ENCODE measurements at places on chromosomes 4 and X.
A peak's percentile ranks its signal among the peaks of the same experiment; 100 is the strongest.

- DNase-seq = no peak
Observed at GRCh38 chr4:4379540-4380087, 7.3 kb upstream of the NSG1 start.

GRCh38 chr4:76470532-76470931, 35.5 kb downstream of the SHROOM3 start:
- no peak for DNase-seq

- DNase-seq = no peak
Observed at GRCh38 chr4:174591243-174592021, 69.1 kb upstream of the HPGD start.

GRCh38 chrX:66633541-66633940, 5.3 kb downstream of the EDA2R start:
- no peak for DNase-seq

DNA sequence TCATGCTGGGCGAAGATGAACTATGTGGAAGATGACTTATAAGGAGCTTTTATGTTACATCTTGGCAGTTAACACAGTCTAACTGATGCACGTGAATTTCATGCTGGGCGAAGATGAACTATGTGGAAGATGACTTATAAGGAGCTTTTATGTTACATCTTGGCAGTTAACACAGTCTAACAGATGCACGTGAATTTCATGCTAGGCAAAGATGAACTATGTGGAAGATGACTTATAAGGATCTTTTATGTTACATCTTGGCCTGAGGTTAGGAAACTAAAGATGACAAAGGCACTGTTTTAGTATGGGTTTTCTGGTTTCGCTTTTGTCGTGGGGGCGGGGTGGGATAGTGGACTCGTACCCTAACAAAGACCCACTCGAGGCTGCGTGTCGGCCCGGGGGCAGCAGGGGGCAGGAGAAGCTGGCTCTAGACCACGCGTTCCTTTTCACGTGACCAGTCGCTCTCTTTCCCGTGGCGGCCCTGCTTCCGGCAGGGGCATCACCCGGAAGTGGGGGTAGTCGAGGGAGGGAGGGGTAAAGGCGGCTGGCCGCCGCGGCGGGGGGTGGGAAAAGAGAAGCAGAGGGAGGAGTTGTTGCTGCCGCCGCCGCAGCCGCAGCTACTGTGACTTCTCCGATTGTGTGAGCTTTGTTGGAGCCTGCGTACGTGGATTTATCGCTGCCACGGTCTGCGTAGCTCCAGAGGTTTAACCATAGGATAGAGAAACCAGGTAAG, at the start of gene ATP7A:
ATP7A (plus strand) TSS at position 586 of the 733 bp plus-strand sequence. CDS start 60,949 bp downstream, outside the sequence.
- peak; percentile 50 for DNase-seq

GRCh38 chr4:171024720-171025303, 788.4 kb upstream of the GALNTL6 start:
- DNase-seq = no peak

GRCh38 chr4:7044137-7044930, 1.2 kb downstream of the TADA2B start:
- DNase-seq = no peak

DNA sequence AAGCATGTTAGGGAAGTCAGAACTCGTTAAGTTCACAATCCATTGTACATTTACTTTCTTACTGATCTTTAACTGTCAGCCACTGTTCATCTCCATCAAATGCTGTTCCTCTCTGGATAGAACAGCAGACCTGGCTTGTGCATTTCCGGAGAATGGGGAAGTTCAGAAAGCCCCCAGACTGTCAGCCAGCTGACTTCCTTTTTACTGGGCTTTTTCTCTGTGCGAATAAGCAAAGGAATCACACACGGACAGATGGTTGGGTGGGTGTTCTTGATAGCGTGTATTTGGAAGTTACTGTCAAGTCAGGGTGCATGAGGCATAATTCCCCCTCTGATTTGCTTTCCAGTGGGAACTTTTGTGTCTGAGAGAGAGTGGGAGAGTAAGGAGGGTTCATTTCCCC, 56.8 kb downstream of the TSPAN7 start:
- no peak for DNase-seq

- DNase-seq = no peak
Observed at GRCh38 chr4:141706445-141706844, 70.1 kb downstream of the IL15 start.

GRCh38 chr4:99844048-99844447, 27.4 kb downstream of the DAPP1 start:
- no peak for DNase-seq

Data from smooth muscle cell of the brain vasculature (primary cell).